Nasal cavity respiratory epithelium epithelial cell of viscerocranial mucosa (primary cell): ENCODE measurements at places on chromosomes 4 and X. TPM values are rescaled to one million over a fixed set of nuclear protein-coding genes. Genes with fewer than 3 reads are reported as not detected.

Gene SPIN2A
- under 0.01 and 0.14 TPM in 2 replicates for total RNA-seq

Gene CXCL3
- total RNA-seq, result 3.3 and 3.8 TPM in 2 replicates

Gene BANK1
- total RNA-seq, result 0.34 and 1.1 TPM in 2 replicates

Gene TLR8
- total RNA-seq, result not detected in 2 replicates

Gene RHOXF1
- not detected in 2 replicates for total RNA-seq

Gene SLC2A9
- total RNA-seq, result 37.6 and 78.7 TPM in 2 replicates

Gene GYPB
- total RNA-seq, result not detected in 2 replicates

Gene CHIC1
- 3.4 and 5.3 TPM in 2 replicates for total RNA-seq

Gene HS3ST1
- 3.4 and 14.2 TPM in 2 replicates for total RNA-seq

Gene MAGEE2
- not detected in 2 replicates for total RNA-seq

Gene CT47B1
- not detected in 2 replicates for total RNA-seq

Gene GATB
- total RNA-seq, result 12.3 and 14.5 TPM in 2 replicates

Gene FAM47A
- total RNA-seq, result not detected in 2 replicates

Gene DMRTC1B
- total RNA-seq, result not detected in 2 replicates

Gene KLHL34
- under 0.01 and 0.34 TPM in 2 replicates for total RNA-seq

Gene RAB9B
- total RNA-seq, result 0.07 TPM in 1 of 2 replicates, not detected in the other

Gene GPR119
- not detected in 2 replicates for total RNA-seq

Gene DMD
- 5.5 and 14.7 TPM in 2 replicates for total RNA-seq

Gene LANCL3
- 0.34 and 1.1 TPM in 2 replicates for total RNA-seq

Gene CRMP1
- total RNA-seq, result under 0.01 TPM in 1 of 2 replicates, not detected in the other

Gene GLOD5
- total RNA-seq, result not detected in 2 replicates

Gene FAT1
- total RNA-seq, result 505 and 521 TPM in 2 replicates

Gene ATP8A1
- 1.0 and 1.9 TPM in 2 replicates for total RNA-seq

Gene ARHGAP36
- not detected in 2 replicates for total RNA-seq

Gene SLC6A14
- total RNA-seq, result 9.5 and 19.8 TPM in 2 replicates

Gene DIAPH2
- total RNA-seq, result 8.9 and 17.3 TPM in 2 replicates

Gene VCX2
- not detected in 2 replicates for total RNA-seq

Gene UGT2B15
- not detected in 2 replicates for total RNA-seq

Gene STK32B
- under 0.01 TPM in 2 replicates for total RNA-seq

Gene NPNT
- total RNA-seq, result 1.4 and 19.7 TPM in 2 replicates

Gene VSIG1
- total RNA-seq, result 0.34 and 0.43 TPM in 2 replicates

Gene TMSB15B
- total RNA-seq, result 0.34 and 2.1 TPM in 2 replicates

Gene FAAH2
- 7.5 and 10.1 TPM in 2 replicates for total RNA-seq

Gene PRSS12
- 28.4 and 31.1 TPM in 2 replicates for total RNA-seq

Gene POLR2B
- 102 and 165 TPM in 2 replicates for total RNA-seq

Gene PNMA6F
- total RNA-seq, result not detected in 2 replicates

Gene EGFL6
- under 0.01 and 1.00 TPM in 2 replicates for total RNA-seq

Gene DRD5
- 0.14 TPM in 1 of 2 replicates, not detected in the other for total RNA-seq

Gene XG
- total RNA-seq, result 0.43 and 6.5 TPM in 2 replicates

Gene GAB1
- total RNA-seq, result 7.5 and 23.0 TPM in 2 replicates

Gene PCDH18
- total RNA-seq, result under 0.01 and 0.21 TPM in 2 replicates
